NCI-H187 (cell line): ENCODE measurements at places on chromosomes 4 and X.

DNA sequence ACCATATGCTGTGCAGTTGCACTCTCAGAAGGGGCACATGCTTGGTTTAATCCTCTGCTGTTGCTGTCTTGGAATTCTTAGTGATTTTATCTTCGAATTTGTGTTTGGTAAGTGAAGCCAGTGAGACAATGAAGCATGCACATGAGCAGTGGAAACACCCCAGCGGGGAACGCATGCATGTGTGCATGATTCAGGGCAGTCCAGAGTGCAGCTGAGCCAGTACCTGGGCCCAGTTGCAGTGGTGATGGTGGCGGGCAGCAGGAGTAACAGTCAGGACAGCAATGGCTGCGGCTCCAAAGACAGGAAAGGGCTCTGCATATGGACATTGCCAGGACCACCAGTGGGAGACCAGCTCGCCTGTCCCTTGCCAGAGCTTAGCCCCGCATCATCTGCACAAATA lies 14.3 kb upstream of the TMEM165 start:
- no peak for DNase-seq

GRCh38 chrX:47458528-47458927 lies 24.5 kb downstream of the ZNF41 start:
- no peak for DNase-seq

DNA sequence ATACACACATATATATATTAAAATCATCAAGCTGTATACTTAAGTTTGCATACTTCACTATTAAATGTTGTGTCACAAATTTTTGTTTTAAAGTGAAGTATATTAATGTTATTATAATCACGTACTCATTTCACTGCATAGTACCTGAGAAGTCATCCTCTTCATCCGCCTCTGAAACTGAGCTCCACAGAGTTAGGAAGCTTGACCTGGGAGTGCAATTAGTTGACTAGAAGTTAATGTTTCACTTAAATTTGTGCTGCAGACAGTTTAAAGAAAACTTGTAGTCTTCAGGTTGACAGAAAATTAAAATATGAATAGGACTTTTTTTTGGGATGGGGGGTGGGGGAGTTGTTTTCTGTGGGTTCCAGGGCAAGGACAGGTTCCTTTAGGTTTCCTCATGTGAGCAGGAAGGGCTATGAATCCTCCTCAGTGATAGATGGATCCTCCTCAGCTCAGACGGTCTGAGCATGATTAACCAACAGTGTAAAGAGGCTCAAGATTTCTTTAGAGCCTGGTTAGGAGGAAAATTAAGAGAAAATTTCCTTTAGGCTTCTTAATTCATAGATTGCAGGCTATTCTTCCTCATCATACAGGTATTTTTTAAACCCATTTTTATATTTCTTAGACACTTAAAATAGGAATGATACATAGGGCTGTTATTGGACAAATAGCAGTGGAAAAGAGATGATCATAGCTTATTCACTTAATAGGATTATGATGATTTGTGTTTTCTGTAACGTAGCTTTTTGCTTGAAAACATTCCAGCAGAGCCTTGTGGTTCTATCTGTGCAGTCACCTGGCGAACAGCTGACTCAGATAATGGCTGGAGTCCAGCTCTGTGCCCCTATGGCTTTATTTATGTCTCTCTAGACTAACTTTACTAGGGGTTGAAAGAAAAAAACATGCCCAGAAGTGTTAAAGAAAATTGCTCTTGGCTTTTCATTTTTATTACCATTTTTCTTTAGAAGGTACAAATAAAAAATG lies 102.7 kb downstream of the SLC4A4 start:
- no peak for DNase-seq

DNA sequence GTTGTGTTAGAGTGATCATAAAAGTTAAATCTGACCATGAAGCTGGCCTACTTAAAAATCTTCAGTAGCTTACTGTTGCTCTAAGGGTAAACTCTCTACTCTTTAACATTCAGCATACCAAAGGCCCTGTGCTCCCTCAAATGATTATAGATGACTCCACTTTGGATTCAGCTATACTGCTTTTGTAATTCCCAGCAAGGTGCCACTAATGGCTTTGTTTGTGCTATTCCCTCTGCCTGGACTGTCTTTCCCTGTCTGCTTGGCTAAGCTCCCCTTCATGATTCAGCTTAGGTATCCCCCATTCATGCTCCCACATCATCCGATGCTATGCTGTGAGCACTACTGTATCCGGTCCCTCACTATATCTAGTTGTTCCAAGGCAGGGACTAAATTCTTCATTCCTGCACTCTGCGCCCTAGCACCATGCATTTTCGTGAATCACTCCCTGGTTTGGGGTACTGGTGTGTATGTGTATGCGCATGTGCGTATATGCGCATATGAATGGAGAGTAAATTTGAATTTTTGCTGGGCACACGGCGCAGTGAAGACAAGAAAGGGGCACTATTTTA lies 453 bp upstream of the PBDC1 start:
- DNase-seq = no peak

DNA sequence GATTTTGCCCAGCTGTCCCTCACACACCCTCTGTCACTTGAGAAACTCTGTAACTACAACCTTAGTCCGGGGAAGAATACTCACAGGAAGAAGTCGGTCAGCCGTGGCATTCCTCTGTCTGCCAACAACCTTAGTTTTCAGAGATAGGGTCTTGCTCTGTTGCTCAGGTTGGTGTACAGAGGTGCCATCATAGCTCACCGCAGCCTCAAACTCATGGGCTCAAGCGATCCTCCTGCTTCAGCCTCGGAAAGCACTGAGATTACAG lies 12.2 kb upstream of the SPCS3 start:
- DNase-seq = no peak

- no peak for DNase-seq
These were observed 642.2 kb upstream of the DIPK2B start for GRCh38 chrX:45842926-45843315.

GRCh38 chrX:41796577-41796976 lies 72.6 kb downstream of the GPR82 start:
- no peak for DNase-seq

DNA sequence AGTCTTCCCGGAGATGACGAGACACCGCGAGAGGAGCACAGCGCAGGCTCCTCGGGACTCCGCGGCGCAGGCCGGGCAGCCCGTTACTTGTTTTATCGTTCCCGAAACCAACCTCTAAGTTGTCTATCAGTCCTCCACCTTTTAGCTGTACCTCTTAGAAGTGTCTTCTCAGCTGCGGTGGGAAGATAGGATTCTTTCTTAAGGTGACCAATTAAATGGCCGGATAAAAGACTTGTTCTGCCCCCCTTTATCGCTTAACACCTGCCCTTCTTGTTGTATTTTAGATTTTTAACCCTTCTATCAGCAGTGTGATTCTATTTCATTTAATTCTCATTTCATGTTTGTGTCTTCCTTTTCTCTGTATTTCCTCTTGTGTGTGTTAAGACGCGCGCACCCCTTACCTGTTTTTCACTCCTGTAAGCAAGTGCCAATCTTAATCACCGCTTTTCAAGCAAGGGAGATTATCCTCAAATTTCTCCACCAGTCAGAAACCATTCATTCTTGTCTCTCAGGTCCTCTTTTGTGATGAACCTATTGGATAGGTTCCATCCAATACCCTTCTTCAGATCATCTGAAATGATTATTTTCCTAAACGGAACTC lies at the start of gene SLC9B2:
TSS of gene SLC9B2 (minus strand) at position 15 of the 601 bp plus-strand sequence. CDS start 9,211 bp downstream, outside the sequence.
- no peak for DNase-seq

DNA sequence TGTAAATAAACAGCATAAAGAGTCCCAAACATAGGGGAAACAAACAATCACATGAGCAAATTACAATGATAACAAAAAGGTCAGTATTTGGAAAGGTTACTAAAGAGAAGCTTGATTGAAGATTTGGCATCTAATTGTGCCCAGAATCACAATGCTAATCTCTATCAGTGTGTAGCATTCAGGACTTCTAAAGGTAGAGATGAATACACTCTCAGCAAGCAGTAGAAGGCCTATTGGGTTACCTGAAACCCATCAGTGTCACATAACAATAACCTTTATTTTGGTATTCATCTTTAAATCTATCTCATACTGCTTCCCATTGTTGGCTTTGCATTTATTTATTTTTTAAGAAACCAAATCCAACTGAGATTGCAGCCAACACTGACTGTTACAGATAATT lies 319.5 kb downstream of the ACTRT1 start:
- DNase-seq = no peak
